ENCODE measurements at places on chromosomes 12 and 14. TPM values are rescaled to one million over a fixed set of nuclear protein-coding genes. Genes with fewer than 3 reads are reported as not detected.

DNA sequence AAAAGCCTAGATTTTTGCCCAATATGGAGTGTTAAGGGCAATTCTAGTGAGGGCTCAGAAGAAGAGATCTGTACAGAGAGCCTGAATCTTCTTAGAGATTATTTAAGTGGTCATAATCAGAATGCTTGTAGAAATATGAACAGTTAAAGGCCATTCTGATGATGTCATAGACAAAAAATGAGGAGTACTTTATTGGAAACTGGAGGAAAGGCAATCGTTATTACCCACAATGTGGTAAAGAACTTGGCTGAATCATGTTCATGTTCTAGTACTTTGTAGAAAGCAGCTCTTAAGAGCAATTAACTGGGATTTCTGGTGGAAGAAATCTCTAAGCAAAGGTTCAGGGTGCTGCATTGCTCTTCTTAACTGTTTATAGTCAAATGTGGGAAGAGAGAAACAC lies 36.4 kb upstream of the SYT10 start:
- DNase-seq = no peak

The BMAL2 gene
- 8.4 TPM for polyA plus RNA-seq

DNA sequence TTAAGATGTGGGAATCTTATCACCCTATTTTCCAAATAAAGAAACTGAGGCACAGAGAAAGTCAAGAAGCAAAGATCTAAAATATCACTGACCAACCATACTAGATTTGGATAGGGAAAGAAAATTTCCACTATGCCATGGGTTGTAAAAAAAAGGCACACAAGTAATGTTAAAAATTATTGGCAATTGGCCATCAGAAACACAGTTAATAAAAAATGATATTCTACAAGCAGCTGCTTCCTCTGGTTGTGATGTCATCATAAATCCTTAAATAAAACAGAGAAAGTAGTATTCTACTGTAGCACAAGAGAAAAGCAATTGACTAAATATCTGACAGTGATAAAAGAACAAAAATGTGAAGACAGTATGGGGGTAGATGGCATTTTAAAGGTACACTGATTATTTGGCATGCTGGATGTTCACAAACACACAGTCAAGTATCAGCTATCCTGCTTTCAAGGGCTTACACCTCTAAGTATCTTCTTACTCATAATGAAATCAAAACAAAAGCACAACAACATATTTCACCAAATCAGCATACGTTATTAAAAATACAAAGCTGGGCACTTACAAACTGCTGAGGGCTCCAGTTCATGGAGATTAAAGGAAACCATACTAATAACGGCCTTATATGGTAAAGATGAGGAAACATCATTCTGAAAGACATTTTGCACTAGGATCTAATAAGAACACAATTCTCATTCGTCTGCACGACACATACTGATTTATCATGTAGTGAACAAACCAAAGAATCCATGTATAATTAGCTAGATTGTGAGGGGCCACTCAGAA lies 45.7 kb downstream of the CORO1C start:
- no peak for DNase-seq

DNA sequence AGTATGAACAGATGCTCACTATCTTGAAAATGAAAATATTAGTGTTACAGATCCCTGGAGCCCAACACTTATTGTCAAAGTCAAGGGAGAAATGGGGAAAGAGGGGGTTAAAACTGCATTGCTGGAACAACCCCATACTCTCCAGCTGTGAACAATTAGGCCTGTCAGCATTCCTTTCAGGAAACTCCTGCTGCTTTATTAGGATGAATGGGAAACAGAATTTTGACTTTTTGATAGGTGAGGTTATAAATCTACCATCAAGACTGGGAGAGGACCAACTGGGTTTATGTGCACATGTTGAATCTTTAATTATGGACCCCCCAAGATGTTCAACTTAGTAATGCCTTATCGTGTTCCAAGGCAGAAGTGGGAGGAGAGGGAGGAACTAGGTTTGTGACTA lies 85.0 kb downstream of the TMTC1 start:
- no peak for DNase-seq

- no peak for DNase-seq
Measured at GRCh38 chr12:82880442-82880901, 193.8 kb downstream of the TMTC2 start.

DNA sequence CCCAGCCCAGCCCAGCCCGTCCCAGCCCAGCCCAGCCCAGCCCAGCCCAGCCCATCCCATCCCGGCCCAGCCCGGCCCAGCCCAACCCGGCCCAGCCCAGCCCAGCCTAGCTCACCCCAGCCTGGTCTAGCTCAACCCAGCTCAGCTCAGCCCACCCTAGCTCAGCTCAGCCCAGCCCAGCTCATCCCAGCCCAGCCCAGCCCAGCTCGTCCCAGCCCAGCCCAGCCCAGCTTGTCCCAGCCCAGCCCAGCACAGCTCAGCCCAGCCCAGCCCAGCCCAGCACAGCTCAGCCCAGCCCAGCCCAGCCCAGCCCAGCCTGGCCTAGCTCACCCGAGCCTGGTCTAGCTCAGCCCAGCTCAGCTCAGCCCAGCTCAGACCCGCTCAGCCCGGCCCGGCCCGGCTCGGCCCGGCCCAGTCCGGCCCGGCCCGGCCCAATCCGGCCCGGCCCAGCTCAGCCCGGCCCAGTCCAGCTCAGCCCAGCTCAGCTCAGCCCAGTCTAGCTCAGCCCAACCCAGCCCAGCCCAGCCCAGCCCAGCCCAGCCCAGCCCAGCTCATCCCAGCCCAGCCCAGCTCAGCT lies 184.7 kb downstream of the TMEM121 start:
- DNase-seq = no peak

DNA sequence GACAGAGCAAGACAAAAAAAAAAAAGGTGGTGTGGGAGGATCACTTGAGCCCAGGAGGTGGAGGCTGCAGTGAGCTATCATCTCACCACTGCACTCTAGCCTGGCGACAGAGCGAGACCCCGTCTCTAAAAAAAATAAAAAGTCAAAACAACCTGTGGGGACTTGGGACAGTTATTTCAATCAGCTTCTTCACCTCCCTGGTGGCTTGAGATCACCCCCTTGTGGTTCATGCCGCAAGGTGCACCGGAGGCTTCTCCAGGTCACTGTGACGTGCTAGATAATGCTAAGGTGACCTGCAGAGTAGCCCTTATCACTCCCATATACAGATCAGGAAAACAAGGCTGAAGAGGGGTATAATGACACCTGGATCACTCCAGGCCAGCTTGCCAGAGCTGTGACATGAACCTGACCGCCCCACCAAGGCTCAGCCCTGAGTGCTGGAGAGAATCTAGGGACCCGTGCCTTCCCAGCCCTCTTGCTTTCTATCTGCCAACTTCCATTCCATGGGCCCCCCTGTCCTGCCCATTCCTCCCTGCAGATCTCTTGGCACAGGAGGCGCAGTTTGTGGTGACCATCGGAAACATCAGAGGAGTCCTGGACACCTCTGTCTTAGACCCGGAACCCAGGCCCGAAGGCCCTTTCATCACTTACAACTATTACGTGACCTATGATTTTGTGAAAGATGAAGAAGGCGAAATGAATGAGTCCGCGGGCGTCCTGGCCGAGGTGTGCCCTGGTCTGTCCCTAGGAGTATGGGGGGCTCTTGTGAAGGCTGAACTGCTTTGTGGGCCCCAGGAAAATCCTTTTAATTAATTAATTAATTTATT lies 8.1 kb downstream of the LRRC43 start:
- no peak for DNase-seq

DNA sequence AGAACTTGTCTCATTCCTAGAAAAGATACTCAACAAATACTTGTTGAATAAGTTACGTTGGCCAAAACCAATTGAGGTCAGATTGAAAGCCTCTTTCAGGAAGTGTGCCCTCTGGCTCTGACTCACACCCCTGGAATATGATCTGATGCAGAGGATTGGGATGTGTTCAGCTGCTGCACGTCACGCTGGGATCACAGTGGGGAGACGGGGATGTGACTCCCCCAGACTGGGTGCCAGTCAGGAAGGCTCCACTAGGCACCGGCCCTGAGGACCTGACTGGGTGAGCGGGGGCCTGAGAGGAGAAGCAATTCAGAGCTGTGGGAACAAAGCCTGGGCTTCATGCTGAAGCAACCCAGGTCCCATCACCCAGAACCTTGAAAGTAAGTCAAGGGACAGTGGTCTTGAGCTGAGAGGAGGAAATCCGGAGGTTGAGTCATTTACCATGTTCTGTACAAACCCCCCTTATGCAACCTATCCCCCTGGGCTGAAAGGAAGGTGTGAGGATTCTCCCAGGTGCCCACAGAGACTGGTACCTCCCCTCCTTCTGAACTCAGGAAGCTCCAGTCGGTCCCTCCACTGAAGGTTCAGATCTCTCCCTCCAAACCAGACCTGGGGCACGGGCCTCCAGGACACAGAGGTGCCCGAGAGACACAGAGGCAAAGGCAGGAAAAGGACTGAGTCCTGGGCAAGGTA lies 3.9 kb downstream of the CEBPE start:
- DNase-seq = peak; percentile 92

- no peak for DNase-seq
Measured at GRCh38 chr12:128455851-128456250, 188.9 kb downstream of the TMEM132C start.

DNA sequence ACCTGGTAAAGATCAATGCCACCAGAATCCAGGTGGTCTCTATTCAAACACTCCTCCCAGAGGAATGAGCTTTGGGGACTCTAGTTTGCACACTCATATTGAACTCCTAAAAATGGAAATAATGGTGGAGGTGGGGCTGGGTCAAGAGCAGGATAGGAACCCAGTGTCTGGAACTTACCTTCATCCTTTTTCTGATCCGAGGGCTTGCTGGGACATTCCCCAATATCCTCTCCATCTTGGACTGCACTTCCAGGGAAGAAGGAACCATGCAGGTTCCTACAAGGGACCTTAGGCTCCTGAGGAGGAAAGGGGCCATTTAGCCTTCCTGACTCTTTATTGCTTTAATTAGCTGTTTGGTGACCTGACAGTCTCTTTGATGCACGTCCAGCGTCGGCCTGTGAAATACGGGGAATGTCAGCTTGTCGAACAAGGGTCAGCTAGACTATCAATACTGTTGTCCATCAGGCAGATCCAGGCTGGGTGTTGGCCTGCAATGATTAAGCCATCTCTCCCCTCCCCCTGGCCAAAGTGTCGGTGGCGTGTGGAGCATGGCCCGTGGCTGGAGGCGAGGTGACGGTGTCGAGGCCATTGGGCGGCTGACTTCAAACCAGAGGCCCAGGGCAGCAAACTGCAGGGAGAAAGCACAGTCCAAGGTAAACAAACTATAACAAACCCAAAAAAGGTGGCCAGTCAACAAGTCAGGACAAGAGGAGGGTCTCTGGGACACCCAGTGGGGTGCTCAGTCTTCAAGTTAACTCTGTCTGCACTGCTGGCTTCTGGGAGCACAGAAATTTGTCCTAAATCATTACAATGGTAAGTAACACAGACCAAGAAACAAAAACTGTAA lies 405.2 kb upstream of the TBX3 start:
- DNase-seq = no peak

GRCh38 chr12:6958609-6959057 lies 7.5 kb downstream of the PTPN6 start:
- DNase-seq = no peak

The LRP1-AS gene
- not detected for polyA plus RNA-seq

DNA sequence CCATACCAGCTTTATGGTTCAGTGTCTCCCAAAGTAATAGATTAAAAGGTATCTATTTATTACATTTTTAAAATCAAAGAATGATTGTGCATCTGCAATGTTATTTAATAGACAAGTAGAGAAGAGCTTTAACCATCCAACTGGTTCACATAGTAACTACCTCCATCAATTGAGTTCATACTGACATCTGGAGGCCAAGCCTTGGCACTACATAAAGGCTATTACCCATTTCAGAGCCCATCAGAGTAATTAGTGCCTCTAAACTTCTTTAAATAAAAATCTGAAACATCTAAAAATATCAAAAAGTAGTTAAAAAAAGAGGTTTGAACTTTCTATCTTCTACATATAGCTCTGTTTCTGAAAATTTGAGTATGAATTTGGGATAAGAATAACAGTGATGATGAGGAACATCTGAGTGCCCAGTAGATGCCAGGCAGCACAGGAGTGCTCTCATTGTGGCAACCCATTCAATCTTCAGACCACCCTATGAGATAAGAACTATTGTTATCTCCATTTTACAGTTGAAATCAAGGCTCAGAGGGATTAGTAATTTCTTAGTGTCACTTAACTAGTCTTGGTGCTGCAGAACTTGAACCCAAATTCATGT lies 132.9 kb upstream of the DAAM1 start:
- DNase-seq = peak; percentile 9

DNA sequence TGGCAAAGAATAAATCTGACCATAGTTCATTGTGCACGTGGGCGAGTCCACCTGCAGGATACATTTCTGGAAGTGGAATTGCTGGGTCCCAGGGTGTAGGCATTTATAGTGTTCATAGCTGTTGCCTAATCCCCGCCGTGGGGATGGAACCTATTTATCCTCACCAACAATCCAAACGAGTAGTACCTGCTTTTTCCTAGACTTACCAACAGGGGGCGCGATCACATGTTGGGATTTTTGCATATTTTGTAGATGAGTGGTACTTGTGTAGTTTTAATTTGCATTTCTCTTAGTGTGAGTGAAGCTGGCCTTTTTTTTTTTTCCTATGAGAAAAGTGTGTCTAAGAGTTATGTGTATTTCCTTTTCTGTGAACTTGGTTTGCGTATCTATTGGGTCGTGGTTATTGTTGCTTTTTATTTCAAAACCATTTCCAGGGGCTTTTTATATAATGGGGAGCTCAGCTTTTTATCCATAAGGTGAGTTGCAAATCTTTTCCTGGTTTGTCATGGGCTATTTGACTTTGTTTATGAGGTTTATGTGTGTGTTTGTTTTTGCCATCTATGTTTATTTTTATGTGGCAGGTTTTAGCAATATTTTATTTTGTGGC lies 67.2 kb downstream of the CCDC92 start:
- DNase-seq = peak; percentile 51
